ENCODE measurements at places on chromosomes 2 and 18.

DNA sequence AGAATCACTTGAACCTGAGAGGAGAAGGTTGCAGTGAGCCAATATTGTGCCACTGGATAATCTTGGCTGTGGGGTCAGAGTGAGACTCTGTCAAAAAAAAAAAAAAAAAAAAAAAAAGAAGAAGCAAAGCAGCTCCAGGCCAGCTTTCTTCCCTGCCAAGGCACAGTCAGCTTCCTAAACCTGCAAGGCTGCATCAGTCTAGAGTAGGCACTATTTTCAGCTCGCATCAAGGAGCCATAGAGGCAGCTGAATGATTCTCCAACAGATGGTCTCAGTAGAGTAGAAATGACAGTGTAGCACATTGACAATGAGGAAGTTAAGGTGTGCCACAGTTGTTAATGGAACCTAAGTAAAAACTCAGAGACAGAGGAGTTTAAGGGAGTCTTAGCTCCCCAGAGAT is 35.6 kb downstream of the BMP10 start:
- DNase-seq: no peak

GRCh38 chr2:12428786-12429185 is 287.9 kb upstream of the TRIB2 start:
- no peak for DNase-seq

DNA sequence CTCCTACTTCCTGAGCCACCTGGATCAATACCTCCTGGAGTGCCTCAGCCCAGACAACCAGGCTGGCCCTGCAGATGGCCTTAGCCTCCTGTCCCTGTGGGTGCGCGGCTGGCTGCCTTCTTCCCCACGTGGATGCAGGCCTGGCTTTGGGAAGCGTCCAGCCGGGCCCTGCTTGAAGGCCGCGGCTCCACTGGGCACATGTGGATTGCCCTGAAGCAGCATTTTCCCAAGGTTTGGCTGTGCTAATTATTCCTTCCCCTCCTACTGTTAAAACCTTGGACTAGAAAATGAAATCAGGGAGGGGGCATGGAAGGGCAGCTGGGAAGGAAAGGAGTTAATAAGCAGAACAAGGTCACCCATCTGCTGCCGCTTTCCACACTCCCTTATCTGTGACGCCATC is 143.0 kb upstream of the GATA6 start:
- DNase-seq: no peak

GRCh38 chr2:48175254-48175653 is 269.0 kb upstream of the FBXO11 start:
- DNase-seq: no peak

GRCh38 chr18:30999186-30999585 is 43.4 kb downstream of the DSC3 start:
- DNase-seq: no peak

DNA sequence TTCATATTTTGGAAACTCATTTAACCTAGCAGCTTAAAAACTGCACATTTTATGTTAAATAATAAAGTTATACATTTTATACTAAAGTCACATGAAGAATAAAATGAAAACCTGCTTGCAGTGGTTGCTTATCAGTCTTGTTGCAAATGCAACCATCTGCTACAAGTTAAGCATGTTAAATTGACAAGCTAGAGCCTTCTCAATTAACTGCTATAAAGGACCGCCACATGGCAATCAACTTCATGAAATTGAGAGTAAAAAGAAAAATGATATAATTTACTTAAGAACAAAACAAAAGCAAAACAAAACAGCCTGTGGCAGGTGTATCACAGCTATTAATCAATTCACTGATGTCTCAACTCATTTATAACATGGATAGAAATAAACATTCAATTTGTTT is 78.7 kb downstream of the RTTN start:
- DNase-seq: no peak

DNA sequence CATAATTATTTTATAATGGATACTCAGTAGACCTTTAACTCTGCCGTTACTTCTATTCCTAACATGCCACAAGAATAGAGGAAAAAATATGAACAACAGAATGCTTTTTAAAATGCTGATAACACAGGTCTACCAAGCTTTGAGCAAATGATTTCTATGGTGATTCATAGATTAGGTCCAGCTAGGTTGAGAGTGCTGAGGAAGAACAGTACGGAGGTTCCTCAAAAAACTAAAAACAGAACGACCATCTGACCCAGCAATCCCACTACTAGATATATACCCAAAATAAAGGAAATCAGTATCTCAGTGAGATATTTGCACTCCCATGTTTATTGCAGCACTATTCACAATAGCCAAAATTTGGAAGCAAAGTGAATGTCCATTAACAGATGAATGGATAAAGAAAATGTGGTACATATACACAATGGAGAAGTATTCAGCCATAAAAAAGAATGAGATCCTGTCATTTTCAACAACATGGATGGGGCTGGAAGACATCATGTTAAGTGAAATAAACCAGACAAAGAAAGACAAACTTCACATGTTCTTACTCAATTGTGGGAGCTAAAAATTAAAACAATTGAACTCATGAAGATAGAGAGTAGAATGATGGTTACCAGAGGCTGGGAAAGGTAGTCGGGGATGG is 111.6 kb upstream of the SERTAD2 start:
- no peak for DNase-seq

- DNase-seq: no peak
These were observed 16.6 kb upstream of the PSME4 start for GRCh38 chr2:53987336-53987921.

DNA sequence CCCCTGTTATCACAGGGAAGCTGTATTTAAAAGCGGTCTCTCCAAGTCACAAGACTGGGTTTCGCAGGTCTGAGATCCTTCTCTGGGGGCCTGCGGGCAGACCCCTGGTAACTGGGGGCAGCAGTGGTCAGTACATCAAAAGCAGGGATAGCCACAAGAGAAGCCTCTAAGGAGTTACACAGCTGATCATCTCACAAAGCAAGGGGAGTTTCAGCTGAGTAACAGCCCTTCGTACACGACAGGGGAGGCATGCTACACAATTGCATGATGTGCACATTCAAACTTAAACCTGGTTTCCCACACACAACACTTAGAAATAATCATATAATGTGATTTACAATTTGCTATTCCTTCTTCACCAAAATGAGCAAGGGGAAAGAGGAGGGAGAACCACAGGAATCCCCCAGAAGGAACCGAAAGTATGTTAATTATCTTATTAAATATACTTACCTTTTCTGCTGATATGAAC is 87.5 kb downstream of the TMEM131 start:
- DNase-seq: no peak

- DNase-seq: no peak
These were observed 23.9 kb downstream of the TNFAIP6 start for GRCh38 chr2:151381266-151381665.

- no peak for DNase-seq
These were observed 154.0 kb downstream of the WDPCP start for GRCh38 chr2:63434024-63435001.

GRCh38 chr18:79941473-79942119 is 9.9 kb downstream of the SLC66A2 start:
- DNase-seq: no peak

DNA sequence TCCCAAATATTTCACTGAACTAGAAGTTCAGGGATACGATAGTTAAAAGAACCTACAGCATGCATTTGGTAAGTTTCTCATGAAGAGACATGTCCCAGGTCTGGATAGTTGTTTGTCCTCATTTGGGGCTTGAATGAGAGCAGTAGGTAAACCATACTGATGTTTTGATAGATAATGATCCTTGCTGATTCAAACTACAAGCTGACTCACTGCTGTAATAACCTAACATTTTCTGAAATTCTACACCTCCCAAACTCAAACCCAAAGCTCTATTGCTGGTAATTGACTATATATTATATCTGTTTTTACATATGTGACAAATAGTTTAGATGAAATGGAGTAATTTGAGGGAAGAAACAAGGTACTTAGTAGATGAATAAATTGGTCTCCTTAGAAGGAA is 154.1 kb upstream of the BOD1L2 start:
- DNase-seq: no peak

DNA sequence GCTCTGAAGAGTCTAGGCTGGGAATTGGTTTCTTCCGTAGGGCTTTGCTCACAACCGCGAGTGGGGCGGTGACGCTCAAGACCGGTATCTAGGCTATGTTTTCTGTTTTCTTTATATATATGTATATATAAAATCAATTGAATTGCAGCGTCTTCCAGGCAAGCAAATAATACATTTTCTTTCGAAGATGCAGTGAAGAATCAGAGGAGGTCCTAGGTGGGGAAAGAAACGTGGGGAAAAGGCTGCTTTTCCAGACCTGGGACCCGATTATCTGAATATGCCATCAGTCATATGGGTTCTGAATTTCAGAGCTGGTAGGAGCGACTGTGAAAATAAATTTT is 714 bp upstream of the SCN9A start:
- no peak for DNase-seq

DNA sequence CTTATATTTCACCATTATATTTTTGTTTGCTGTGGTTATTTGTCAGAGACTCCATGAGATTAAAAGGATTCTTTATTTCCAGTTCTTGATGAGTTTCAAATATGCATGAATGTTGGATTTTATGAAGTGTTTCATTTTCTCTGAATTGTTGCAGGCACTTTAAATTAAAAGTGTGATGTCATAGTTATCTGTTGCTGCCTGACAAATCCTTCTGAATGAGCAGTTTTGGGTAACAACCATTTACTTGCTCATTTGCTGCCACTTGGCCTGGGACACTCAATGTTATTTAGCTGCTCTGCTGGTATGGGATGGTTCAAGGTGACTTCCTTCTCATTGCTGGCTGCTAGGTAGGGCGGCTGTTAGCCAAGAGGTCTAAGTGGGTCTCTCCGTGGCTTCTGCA is 173.5 kb downstream of the LPIN1 start:
- DNase-seq: no peak

- DNase-seq: no peak
These were observed 10.3 kb downstream of the STAMBP start for GRCh38 chr2:73838889-73839534.

DNA sequence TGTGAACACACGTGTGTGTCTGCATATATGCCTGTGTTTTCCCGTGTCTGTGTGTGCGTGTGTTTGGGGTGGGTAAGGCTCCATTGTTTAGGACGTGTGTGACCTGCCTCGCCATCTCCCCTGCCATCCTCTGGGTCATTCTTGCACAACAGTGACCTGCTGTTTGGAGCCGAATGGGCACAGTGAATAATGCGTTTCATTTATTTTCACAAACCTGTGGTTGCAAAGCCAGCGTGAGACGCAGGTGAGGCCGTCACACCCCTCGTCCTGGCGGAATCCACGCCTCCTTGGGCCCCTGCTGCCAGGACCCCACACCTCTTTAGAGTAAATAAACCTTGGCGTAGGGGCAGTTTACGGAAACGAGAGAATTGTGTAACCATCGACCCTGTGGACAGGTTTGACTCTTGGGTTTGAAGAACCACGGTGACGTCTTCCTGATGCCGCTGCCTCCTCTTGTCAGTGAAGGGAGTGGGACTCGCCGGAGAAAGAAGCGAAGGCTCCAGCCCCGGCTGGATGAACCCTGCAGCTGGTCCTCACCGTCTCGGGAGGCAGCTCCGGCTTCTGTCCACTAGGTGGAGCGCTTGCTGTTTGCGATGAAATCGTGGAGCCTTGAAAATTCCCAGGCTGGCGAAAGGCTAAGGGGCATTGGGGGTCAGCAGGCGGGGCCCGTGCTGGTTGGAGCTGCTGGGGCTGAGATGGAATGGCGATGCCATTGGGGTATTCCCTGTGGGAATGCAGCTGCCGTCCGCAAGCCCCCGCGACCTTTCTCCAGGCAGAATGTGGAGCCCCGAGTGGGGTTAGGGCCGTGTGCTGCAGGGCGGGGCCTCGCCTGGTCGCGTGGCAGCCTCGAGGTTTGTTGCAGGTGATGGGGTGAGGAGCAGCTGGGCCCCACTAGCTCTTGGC is 81.1 kb downstream of the RTP5 start:
- DNase-seq: peak; percentile 32

- DNase-seq: no peak
These were observed 61.3 kb downstream of the PTRHD1 start for GRCh38 chr2:24731923-24732322.

DNA sequence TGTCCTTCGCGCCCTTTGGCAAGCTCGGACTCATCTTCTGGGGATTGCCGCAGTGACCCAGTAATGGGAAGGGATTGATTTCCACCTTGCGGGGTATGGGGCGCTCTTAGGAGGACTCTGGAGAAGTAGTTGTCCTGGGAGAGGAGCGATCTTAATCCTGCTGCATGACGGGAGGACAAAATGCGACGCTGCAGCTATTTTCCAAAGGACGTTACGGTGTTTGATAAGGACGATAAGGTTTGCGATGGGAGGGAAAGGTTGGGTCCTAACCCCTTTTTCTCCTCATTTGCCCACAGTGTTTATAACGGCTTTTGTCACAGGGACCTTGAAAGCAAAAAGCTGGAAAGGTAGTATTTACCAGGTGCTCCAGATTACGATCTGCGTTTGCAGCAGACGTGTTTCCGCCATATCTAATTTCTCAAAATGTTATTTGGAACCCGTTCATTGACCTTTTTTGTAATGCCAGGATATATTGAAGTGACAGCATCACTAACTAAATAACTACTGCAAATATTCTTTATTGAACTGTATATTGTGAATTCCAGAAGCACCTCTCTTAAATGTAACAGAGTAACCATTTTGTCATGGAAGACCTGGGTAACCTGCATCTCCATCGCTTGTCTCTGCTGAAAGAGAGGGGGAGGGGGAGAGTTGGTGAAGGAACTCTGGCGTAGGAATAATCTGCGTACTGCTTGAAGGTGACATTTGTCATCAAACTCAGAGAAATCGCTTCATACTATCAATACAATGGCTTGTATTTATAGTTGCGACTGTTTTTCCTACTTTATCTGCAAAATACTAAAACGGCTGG is 590 bp downstream of the MDH1 start:
- DNase-seq: no peak

DNA sequence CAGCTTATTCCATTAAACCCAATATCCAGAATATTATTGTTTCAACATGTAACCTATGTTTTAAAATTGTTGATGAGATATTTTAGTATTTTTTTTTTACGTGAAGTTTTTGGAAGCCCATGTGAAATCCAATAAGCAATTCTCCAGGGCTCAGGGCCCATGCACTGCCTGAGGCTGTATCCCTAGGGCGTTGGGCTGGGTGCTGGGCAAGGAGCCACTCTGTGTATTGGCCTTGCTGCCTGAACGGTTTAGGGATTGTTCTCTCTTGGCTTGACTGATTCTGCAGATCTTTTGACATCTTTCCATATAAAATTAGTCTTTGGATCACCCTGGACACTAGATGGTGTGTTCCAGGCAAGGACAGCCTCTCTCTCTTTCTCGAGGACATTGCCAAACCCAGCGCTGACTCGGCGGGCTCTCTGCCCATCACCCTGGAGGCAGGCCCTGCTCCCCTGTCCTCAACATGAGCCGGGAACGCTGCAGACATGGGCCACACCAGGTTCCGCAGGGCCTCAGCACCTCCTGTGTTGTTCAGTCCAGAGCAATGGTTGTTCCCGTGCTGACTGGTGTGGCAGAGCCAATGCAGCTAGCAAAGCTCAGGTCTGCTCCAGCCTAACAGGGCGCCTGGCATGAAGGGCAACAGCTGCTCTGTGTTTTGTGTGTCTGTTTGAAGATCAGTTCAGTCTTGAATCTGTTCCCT is 163.0 kb downstream of the SEPTIN10 start:
- no peak for DNase-seq

DNA sequence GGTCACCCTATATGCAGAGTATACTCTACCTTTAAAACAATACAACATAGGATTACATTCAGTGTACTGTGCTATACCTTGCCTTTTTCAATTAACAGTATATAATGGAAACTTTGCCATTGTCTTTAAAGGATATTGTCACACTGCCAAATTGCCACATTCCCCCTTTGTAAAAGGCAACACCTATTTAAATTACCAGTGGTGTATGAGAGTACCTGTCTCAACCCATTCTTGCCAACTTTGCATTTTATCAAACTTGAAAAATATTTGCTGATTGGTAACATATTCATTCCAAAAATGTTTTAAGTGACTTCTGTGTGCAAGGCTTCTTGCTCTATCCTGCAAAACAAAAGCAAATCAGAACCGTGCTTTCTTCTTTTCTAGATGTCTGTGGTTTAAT is 92.9 kb downstream of the FMNL2 start:
- DNase-seq: no peak
